ENCODE measurements at places on chromosomes 11 and 22.

GRCh38 chr11:130102301-130103249 is 32.9 kb downstream of the APLP2 start:
- no peak for DNase-seq

DNA sequence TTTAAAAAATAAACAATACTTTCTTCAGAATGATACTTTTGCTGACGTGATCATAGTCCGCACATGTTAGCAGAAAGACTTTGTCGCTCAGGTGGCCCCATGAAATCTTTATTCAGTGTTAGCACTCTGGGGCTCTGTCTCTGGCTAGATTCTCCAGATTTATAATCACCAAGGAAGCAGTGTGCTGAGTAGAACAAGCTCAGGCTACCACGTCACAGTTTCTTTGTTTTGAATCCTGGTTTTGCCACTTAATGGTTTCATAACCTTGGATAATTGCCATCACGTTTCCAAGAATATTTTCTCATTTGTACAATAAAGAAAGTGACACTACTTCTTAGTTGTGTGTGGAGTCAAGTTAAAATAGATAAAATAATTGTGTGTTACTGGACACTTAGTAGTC is 3.9 kb upstream of the MUC15 start:
- no peak for DNase-seq

- no peak for DNase-seq
Measured at GRCh38 chr11:121810291-121810690, 305.7 kb downstream of the BLID start.

DNA sequence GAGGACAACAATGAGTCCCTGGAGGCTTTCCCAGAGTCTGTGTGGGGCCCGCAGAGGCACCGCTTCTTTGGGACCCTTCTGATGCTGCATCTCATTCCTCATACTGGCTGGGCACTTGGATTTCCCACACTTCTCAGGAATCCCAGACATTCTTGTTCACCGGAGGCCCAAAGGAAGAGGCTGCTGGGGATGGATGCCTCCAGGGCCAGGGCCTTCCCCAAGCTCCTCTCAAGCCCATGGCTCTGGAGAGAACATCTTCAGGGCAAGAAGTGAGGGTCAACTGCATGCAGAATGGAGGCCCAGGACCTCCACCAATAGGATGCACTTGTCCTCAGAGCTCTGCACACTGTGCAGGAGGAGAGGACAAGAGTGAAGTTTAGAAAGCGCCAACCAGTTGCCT is 34.6 kb downstream of the DKK3 start:
- no peak for DNase-seq

- DNase-seq: no peak
Measured at GRCh38 chr22:27220339-27220738, 563.0 kb downstream of the MIAT start.

- no peak for DNase-seq
Measured at GRCh38 chr22:32407312-32407711, 4.7 kb downstream of the RTCB start.

- DNase-seq: no peak
Measured at GRCh38 chr22:28607795-28608194, 71.8 kb downstream of the TTC28 start.

DNA sequence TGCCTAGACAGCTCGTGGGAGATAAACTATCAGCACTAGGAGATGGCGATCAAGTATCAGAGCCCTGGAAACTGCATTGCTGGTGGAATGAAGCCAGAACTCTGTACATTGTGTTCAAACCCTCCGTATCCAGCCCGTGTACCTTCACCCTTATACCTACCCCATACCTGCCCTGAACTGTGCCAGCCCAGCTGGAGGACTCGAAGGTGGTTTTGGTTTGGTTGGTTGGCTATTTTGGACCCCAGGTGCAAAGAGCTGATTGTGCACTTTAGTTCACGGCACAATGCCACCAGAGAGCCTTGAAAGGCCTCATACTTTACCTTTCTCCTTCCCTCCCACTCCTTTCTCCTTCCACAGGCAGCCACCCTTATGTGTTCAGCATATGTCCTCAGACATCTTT is 16.0 kb downstream of the FAM83F start:
- no peak for DNase-seq

- DNase-seq: no peak
Measured at GRCh38 chr22:39291523-39291922, 27.9 kb downstream of the RPL3 start.

DNA sequence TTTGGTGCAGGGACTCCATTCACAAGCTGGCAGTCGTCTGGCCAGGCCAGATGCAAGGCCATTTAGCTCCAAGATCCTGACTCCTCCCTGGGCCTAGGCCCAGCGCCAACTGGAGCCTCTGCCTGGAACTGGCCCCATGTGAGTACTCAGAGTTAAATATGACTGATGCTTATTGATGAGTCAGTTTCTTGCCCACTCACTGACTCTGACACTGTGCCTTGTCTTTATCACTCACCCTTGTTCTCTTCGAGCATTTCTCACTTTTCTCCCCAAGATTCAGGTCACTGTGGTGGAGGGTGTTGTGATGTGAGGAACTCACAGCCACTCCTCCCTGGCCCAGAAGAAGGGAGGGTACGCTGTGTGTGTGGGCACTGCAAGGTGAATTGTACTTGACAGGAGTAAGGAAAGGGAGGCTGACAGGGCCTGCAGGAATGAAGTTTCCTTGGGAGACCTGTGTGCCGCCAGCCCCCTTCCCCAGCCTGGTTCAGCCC is 23.2 kb upstream of the ST3GAL4 start:
- no peak for DNase-seq

DNA sequence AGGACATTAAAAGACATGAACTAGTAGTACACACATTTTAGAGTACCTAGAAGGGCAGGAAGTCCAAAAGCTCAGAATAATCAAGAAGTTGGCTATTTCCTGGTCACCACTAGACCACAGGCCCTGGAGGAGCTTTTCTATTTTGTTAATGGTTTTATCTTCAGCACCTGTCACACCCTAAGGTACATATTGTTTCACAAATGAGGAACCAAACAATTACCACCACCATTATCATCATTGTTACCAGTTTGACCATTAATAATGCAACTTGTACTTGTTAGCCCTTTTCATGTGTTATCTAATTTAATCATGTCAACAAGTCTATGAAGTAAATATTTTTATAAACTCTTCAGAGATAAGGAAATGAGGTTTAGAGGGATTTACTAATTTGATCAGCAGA is 4.9 kb downstream of the MRPL48 start:
- DNase-seq: no peak

GRCh38 chr22:46992121-46992731 is 229.8 kb downstream of the TBC1D22A start:
- no peak for DNase-seq

DNA sequence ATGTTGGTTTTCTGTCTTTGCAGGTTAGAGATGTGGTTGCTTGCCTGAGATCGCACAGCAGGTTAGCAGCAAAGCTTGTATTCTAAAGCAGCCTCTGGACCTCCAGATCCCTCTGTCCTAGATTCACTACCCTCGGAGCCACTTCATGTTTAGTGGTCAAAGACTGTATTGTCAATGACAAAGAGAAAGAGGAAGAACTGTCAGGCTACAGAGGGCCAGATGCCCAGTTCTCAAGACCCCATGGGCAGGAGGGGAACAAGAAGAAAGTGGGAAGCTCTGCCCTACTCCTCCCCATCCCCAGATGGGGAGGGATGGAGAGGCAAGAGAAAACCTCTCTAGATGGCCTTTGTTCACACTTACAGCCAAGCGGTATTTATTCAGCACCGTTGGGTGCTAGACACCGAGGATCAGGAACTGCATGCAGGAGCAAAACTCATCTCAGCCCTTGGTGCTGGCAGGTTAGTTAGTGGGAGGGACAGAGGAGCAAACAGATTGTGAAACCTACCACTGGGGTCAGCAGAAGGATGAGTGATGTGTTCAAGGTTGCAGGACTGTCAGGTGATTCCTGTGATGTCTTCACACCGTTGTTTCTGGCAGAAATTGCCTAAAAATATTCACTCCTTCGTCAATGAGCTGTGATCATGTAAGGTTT is 38.3 kb upstream of the PTPRJ start:
- no peak for DNase-seq

DNA sequence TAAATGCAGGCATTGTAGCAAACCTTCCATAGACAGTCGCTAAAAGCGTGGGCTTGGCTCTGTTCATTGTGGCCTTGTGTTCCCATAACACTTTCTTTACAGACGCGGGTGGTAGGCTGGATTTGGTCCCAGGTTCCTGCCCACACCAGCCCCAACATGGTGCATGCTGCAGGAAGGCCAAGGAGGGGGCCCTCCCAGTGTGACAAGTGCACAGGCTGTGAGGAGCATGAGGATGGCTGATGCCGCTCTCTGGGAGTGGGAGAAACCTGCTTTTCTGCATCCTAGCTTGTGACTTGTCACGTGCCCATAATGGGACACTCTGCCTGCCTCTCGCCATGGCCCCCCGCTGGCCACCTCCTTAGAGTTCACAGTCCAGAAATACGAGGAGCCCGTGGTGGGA is 161.8 kb upstream of the B3GAT1 start:
- DNase-seq: no peak

GRCh38 chr11:2563213-2564007 is 118.6 kb downstream of the KCNQ1 start:
- no peak for DNase-seq

DNA sequence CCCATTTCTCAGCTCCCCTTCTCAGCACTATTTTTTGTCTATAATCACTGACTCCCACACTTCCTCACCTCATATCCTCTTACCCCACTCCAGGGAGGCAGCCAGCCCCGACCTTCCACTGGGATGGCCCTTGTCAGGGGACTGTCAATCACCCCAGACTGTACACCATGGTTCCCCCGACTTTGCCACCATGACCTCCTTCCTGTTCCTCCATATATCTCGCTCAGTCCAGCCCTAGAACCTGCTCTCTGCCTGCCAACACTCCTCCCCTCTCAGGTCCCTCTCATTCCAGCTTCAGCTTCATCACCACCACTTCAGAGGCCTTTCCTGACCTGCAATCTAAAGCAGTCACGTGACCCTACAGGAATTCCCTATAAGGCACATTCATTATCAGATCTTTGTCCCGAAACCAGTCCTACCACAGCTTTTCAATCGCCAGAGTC is 16.5 kb downstream of the PRPF19 start:
- no peak for DNase-seq

DNA sequence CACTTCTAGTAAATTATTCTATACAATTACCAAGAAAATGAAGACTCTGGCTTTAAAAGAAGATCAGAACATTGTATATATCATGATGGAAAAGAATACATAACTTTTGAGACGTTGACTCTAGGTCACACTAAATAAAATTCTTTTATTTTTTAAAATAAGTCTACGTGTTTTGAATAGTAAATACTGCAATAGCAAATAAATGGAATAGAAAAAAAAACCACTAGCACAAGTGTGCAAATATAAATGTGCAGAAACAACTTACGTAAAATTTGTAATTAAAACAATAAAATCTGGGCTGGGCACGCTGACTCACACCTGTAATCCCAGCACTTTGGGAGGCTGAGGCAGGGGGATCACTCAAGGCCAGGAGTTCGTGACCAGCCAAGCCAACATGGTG is 17.9 kb downstream of the SIK3 start:
- no peak for DNase-seq

GRCh38 chr11:64007629-64008282 is 21.5 kb downstream of the OTUB1 start:
- DNase-seq: peak; percentile 20

DNA sequence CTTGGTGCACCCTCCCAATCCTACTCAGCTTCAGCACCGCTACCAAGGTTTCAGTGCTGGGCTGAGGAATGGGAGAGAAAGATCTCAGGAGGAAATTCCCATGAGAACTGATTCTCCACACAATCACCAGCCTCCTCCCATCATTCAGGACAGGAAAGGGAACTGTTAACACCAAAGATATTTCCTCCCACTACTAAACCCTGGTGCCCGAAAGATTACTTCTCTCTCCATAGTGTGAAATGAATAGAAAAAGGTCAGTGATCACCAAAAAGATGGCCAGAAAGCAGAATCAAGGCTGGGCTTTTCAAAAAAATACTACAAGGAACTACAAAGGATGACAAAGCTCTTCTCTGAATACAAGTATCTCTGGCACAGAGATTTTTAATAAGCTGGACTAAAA is 26.1 kb downstream of the TCIRG1 start:
- DNase-seq: no peak

GRCh38 chr11:62753736-62754603 is at the start of gene ZBTB3:
Gene ZBTB3 (minus strand): TSS chr11:62754160. CDS start chr11:62753664, 496 bp downstream.
- peak; percentile 99 for DNase-seq

GRCh38 chr11:33376331-33377310 is 119.4 kb downstream of the HIPK3 start:
- DNase-seq: no peak

- no peak for DNase-seq
Measured at GRCh38 chr11:70695086-70695960, 297.0 kb downstream of the CTTN start.

- DNase-seq: no peak
Measured at GRCh38 chr11:68150037-68150436, 28.8 kb upstream of the CHKA start.

GRCh38 chr22:50115693-50116092 is 25.9 kb downstream of the MOV10L1 start:
- DNase-seq: no peak

DNA sequence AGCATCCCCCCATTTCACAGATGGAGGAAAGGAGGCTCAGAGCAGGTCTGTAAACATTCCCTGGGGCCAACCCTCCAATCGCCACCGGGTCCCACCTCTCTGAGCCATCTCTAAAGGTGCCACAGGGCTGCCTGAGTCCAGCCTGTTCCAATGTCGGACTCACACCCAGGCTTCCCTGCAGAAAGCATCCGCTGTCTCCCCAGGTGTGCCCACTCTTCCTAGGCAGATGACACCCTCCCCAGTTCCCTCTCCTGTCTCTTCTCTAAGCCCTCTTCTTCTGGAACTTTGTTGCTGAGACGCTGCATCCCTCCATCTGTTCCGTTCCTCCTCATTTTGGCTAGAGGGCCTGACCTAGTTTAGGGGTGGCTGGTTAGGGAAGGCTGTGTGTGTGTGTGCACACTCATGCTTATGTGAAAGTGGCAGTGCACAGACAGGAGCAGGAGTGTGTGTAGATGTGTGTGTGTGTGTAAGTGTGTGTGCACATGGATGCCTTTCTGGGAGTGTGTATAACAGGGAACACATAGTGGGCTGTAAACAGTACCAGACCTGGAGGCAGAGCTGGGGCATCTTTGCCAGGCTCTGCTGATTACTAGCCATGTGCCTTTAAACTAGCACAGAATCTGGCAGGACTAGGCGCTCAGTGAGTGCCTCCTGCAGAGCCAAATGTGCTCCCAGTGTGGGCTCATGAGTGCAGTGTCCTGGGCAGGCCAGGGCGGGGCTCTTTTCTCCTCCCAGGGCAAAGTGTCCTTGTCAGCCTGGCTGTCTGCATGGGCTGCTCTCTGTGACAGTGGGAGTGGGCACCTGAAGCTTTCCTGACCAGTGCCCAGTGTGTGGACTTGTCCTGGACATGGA is 77.3 kb upstream of the NECTIN1 start:
- DNase-seq: no peak

- DNase-seq: no peak
Measured at GRCh38 chr11:2580571-2581001, 119.2 kb downstream of the KCNQ1OT1 start.

DNA sequence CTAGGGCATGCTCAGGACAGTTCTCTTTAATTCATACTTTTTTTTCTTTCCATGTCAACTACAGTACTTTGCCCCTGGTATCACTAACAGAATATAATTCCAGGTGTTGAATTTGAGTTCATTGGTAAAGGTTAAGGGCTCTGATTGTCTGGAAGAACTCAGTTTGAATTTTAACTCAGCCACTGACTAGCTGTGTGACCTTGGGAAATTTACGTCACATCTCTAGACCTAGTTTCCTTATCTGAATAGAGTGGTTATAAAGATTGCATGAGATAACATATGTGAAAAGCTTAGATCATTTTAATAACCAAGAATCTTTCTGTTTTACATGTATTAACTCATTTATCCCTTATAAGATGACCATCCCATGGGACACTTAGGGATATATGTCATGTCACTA is 15.8 kb upstream of the ZC3H12C start:
- DNase-seq: no peak
